ENCODE measurements at places on chromosomes 11 and 22.

DNA sequence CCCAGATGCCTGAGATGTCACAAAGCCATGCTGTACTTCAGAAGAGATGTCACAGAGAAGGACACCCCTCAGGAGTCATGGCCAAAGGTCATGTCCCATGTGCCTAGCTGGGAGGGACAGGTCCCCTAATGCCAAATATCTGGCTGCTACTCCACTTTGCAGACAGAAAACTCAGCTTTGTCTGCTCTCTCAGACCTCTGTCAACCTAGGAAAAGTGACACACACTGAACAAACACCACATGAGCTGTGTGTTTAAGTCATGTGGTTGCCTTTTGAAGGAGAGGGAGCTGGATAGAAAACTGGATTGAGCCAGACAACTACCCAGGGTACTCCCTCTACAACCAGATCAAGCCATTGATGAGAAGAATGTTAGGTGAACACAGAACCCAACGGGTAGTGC is 3.5 kb downstream of the TRIM66 start:
- DNase-seq = no peak

DNA sequence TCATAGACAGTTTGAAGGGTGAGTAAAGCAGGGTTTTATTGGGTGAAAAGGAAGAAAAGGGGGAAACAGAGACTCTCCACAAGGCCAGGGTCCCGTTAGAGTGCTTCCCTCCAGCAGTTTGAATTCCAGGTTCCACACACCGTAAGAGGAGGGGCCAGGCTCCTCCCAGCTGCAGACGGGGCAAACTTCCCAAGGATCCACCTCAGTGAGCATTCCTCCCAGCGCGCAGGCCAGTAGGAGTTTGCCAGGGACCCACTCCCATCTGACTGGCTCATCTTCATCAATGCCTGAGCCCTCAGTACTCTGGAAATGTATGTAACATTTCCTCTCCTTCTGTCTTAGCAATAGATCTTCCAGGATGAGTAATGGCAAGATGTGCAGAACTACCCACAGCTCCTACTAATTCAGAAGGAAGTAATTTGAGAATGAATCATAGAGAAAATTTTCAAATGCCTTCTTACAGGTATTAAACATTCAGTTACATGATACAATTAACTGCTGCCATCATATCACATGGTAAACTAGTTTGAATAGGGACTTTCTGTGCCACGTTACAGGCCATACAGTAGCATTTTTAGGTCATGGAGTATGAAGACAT is 34.0 kb upstream of the TRPC6 start:
- DNase-seq = no peak

DNA sequence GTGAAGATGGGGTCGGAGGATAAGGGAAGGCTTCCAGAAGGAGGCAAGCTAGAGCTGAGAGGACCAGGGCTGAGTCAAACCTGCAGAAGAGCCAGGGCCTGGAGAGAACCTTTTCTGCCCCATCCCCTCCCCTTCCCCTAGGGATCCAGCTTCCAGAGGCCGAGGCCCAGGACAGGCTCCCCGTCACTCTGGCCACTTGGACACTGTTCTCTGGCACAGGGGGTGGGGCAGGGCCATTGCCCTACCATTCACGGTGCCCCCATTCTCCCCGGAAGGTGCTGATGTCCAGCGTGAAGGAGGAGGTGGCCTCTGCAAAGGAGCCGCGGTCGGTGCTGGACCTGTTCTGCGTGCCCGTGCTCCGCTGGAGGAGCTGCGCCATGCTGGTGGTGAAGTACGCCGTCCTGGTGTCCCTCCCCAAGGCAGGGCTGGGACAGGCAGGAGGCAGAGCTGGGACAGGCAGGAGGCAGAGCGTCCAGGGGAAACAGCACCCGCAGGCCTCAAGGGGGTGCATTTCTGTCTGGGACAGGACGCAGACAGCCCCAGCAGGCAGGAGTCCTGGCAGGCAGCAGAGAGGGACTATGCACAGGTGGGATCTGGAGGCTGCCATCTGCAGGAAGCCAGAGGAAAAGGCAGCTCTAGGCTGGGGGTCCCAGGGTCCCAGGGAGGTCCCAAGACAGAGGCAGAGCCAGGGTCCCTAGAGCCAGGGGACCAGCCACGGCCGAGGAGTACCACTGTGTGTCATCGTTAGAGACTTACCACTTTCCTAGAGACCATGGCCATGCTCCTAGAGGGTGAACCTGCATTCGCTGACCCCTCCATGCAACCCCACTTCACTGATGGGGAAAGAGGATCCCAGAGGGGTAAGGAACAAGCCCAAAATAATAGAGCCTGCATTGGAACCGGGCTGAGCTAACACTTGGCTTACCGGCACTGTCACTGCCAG is 25.8 kb upstream of the SLC22A12 start:
- no peak for DNase-seq

GRCh38 chr11:33910296-33910957 is 18.6 kb upstream of the LMO2 start:
- DNase-seq = no peak

- no peak for DNase-seq
Observed at GRCh38 chr11:9462172-9462799, 1.5 kb downstream of the ZNF143 start.

- DNase-seq = no peak
Observed at GRCh38 chr11:69500285-69501120, 19.0 kb downstream of the LINC01488 start.

DNA sequence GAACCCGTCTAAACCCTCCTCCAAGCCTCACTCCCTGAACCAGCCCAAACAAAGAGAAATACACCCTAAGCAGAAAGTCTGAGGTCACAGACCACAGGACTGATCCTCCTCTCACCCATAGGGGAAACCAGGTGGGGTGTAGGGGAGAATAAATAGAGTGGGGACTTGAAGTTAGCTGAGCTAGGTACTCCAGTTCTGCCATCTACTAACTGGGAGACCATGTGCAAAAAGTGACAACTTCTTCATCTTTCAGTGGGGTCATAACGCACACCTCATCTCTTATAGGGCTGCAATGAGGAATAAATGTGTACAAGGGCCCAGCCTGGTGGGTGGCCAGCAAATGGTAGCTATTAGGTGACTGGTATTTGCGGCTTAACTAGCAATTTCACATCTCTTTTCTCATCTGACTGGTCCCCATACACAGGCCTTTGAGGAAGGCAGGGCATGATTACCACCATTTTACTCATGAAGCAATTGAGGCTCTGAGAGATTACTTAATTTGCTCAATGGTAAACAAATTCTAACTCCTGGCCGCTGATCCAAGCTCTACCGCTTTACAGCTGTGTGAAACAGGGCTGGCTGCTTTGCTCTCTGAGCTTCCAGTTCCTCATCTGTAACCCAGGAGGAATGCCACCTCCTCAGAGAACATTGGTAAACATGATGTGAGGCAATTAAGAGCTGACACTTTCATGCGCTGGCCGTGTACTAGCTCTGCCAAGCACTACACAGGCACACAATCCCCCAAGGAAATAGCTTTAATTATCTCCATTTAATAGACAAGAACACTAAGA is 16.6 kb downstream of the TBC1D10A start:
- no peak for DNase-seq

DNA sequence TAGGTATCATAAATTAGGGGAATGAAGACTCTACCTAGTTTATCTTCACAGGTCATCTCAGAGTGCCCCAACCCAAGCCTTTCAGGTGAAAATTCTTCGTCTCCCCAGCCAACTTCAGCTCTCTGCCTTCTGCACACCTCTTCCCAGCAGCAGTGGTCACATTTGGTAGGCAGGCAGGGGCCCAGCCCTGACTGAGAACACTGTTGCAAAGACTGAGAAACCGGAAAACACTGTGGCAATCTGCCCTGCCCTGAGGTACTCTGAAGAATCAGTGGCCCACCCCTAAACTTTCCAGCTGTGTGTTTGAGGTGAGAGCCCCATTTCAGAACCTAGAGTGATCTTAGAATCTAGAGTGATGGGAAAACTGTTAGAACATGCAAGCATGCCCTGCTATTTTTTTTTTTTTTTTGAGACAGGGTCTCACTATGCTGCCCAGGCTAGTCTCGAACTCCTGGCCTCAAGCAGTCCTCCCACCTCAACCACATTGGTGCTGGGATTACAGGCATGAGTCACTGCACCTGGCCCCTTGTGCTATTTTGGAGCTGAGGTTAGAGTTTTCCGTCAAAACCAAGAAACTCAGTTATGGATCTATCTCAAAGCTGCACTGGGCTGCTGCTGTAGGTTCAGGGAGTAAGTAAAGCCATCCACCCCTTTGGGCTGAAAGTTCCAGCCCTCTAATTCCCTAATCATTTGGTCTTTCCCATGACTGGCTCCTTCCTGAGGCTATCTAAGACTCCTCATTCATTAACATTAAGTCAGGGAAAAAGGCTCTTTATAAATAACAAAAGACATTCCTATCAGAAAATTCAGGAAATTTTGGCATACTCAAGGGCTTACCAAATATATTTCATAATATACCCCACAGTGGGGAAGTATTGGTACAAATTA is 1.7 kb upstream of the LDHA start:
- no peak for DNase-seq

- DNase-seq = no peak
Observed at GRCh38 chr11:57207168-57207567, 25.4 kb downstream of the LRRC55 start.

DNA sequence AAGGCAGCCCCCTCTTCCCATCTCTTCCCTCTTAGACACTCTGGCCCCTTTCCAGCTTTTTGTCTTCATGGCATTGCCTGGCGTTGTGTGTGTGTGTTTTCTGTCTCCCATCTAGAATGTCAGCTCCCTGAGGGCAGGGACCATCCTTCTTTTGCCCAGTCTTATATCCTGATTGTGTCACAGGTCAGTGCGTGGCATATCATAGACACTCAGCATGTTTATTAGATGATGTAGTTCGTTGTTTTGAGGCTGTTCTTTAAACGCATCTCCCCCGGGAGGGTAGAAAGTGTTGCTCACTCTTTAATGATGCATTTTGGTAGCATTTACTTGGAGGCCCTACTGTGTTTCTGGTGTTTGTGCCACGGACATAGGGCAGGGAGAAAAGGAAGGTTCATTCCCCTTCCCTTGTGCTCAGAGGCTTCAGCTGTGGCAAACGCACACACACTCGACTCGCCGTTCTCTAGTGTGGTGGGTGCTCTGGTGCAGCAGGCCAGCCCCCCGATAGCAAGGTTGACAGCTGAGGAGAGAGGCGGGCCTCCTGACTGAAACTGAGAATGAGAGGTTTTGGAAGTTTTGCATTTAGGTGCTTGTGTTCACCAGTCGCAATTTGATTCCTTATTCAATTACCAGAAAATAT is 60.2 kb downstream of the TNRC6B start:
- no peak for DNase-seq

DNA sequence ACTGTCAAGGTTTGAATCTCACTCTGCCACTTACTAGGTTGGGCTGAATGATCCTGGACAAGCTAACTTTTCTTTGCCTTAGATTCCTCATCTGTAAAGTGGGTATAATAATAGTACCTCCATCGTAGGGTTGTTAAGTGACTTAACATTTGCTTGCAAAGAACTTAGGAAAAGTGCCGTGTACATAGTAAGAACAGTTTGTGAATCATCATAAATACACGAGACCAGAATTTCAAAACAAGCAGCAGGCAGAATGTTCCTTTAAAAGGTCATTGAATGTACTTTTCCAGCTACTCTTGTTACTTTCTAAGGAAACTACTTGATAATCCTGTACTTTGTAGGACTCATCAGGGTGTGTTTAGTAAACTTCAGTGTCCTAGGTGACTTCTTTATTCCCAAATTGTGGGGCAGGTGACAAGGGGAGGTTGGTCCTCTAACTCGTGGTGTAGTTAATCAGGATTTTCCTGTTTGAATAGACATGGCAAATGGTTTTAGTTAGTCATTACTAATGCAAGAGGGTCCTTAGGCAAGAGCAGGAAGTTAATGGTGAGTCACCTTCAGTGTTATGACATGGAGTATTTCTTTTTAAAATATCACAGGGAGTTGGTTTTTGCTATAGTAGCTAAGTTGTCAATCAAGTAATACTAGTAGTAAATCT is 67.9 kb downstream of the YAP1 start:
- no peak for DNase-seq

- DNase-seq = no peak
Observed at GRCh38 chr22:22681221-22681739, 36.9 kb downstream of the GGTLC2 start.

GRCh38 chr22:19882446-19883381 is 28.0 kb upstream of the GNB1L start:
- no peak for DNase-seq

GRCh38 chr11:75775056-75775455 is 6.5 kb downstream of the DGAT2 start:
- no peak for DNase-seq

DNA sequence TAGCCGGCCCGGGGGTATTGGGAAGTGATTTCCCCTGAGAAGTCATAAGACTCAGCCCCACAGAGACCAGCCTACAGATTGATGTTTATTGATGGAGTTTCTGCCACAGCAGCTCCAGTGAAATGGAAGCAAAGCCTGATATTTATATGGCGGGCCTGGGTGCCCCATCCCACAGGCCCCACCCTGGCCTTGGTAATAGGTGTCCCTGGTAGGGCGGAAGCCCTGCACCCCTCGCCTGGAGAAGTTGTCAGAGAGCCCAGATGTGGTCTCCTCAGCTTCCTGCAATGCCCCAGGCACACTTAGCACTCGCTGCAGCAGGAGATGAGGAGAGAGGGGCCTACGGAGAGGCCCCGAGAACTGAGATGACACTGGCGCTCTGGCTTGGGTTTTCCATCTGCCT is 107.4 kb downstream of the MORC2 start:
- DNase-seq = no peak

GRCh38 chr11:134044514-134045284 is 24.2 kb upstream of the JAM3 start:
- DNase-seq = no peak

- DNase-seq = no peak
Observed at GRCh38 chr22:45125188-45125587, 38.5 kb upstream of the NUP50 start.

All from activated CD8-positive, alpha-beta memory T cell treated with anti-CD3 and anti-CD28 coated beads for 1 hour (primary cell).